ENCODE measurements at places on chromosomes 7 and 10.
A peak's percentile ranks its signal among the peaks of the same experiment; 100 is the strongest.

DNA sequence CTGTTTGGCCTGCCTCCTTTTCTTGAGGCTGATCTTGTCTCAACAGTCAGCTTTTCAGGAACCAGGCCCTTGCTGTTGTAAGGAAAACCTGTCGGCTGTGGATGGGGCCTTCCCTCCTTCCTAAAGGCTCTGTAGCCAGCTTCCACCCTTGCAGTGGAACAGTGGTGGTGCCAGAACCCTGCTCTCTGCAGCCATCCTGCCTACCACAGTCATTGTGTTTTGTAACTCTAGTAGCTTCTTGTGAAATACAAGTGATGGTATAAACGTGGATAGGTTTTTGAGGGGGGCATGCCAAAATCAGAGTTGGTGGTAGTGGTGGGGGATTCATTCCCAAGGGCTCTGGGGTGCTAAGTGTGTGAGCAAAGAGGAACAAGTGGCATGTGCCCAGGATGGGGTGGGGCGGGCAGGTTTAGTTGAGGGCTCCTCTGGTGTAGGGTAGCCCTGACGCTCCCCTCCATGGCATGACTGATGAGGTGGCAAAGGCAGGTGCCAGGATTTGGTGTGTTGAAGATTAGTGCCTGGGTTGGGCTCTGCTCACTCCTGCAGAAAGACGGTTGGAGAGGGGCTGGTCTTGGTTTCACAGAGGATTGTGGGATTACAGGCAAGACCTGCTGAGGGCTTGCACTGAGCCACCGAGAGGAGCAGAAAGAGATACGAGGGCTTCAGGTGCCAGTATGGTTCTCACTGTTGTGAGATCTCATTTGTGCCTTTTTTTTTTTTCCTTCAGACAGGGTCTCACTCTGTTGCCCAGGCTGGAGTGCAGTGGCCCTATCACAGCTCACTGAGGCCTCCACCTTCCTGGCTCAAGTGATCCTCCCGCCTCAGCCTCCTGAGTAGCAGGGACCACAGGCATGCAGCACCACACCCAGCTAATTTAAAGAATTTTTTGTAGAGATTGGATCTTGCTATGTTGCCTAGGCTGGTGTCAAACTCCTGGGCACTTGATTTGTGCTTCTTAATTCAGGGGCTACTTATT, 7.4 kb downstream of the TSPAN14 start:
- DNase-seq = no peak

- DNase-seq = no peak
Measured at GRCh38 chr7:12595148-12595547, 24.6 kb downstream of the SCIN start.

DNA sequence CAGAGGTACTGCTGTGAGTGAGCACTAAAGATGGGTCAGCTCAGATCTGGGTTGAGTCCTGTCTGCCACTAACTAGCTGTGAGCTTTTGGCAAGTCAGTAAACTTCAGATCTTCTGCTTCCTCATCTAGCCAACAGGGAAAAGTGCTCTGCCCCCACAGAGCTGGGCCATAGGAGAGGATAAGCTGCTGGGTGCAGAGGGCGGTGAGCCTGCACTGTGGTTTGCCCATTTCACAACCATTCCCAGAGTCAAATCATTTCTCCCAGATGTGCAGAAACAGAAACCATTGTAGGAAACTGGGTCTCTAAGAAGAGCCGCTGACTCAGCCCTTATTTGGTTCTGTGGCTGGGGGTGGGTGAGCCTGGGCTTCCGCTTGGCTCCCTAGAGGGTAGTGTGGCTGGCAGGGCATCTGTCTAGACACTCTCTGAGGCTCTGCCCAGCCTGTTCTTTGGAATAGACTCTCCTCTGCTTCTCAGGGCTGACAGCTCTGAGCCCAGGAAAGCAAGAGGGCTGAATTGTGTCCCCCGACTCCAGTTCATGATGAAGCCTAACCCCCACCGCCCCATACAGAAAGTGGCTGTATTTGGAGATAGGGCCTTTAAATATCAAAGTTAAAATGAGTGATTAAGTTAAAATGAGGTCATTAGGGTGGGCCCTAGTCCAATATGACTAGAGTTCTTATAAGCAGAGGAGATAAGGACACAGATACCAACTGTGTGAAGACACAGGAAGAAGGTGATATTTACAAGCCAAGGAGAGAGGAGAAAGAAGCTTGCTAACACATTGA, 29.5 kb upstream of the ARHGAP22 start:
- peak; percentile 55 for DNase-seq

- DNase-seq = no peak
Measured at GRCh38 chr7:155001756-155002410, 1.0 kb downstream of the PAXIP1 start.

All from C1 segment of cervical spinal cord (tissue), 14 donors.